ENCODE measurements at places on chromosomes 12 and 14. TPM values are rescaled to one million over a fixed set of nuclear protein-coding genes. Genes with fewer than 3 reads are reported as not detected.
A peak's percentile ranks its signal among the peaks of the same experiment; 100 is the strongest.

- DNase-seq = no peak
These were observed 14.1 kb downstream of the CCDC85C start for GRCh38 chr14:99589651-99590530.

Gene ZNF385A
- 16.6 TPM for total RNA-seq

Gene SLC38A2
- 224 TPM for total RNA-seq

GRCh38 chr14:68639000-68639757, 153.7 kb downstream of the ZFP36L1 start:
- peak; percentile 5 for DNase-seq
